ENCODE measurements at places on chromosomes 11 and 22. TPM values are rescaled to one million over a fixed set of nuclear protein-coding genes. Genes with fewer than 3 reads are reported as not detected.
A peak's percentile ranks its signal among the peaks of the same experiment; 100 is the strongest.

- no peak for DNase-seq
These were observed 10.1 kb downstream of the C11orf87 start for GRCh38 chr11:109432105-109432504.

- DNase-seq, result no peak
These were observed 395.7 kb downstream of the AASDHPPT start for GRCh38 chr11:106473089-106473722.

DNA sequence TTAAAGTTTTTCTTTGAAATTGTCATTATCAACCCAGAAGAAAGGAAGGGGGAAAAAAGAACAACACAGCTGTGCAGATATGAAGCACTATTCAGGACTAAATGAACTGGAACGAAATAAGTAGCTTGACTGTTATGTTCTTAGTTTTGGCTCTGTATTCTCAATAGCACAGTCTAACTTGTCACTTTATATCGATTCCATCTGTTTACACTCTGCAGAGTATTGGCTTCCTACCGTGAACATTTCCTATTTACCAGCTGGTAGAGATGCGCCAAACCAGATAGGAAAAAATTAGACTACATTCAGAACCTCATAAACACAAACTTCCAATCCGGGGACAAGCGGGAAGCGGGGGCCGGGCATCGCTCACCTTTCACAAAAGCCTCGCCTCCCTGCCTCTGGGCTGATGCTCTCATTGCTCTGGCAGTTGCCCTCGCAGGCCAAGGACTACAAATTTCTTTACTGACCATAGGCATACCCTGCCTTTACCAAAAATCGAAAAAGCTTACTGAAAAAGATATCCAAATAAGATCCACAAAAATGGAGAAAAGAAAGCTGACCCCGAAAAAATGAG lies 66.2 kb downstream of the EFCAB6 start:
- no peak for DNase-seq

DNA sequence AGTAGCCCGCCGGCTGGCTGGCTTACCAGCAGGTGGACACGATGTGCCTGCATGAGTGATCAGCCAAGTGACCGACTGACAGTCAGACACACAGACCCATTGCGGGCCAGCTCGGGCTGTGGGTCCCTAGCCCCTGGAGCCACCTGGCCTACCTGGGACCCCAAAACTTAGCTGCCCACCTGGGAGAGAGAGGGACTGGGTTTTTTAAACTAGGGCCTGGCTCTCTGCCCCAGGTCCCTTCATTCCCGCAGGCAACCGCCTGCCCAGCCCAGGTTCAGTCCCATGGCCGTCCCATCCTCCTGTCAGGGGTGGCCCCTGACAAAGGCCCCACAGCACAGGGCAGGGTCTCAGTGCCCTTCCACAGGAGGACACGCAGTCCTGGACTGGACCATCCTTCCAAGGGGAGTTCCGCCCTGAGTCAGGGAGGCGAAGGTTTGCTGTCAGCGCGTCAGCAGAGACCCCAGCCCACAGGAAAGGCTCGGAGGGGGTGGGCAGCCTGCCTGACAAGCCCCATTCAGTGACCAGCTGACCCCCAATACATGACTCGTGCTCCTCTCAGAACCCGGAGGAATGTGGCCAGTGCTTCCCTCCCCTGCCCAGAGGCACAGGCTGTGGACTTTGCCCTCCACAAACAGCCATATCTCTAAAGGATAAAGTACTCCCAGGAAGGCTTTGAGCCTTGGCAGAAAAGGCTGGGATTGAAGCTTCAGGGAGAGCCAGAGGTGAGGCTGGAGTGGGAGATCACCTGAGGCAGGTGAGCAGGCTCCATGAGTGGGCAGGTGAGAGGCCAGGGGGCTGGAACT lies 8.4 kb downstream of the SLCO2B1 start:
- DNase-seq, result no peak

DNA sequence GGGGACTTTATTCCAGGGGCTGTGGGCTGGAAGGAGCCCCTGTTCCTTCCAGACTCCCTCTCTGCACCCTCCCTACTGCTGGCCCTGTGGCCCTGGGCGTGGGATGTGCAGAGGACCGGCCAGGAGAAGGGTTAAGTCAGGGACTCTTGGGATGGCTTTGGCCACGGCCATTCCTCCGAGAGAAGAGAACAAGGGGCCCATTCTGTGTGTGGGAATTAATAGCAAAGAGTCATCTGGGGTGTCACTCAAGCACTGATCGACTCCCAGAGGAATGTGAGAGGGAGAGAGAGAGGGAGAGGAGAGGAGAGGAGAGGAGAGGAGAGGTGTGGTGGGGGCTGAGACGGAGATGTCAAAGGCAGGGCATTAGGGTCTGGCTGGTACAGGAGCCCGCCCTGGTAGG lies 14.2 kb upstream of the SOX10 start:
- DNase-seq, result no peak

GRCh38 chr11:10885703-10886363 lies 28.0 kb upstream of the ZBED5 start:
- DNase-seq, result no peak

- no peak for DNase-seq
These were observed 7.1 kb downstream of the NLRX1 start for GRCh38 chr11:119175493-119176077.

OR52N4 gene
- total RNA-seq, result 0.99 TPM

DNA sequence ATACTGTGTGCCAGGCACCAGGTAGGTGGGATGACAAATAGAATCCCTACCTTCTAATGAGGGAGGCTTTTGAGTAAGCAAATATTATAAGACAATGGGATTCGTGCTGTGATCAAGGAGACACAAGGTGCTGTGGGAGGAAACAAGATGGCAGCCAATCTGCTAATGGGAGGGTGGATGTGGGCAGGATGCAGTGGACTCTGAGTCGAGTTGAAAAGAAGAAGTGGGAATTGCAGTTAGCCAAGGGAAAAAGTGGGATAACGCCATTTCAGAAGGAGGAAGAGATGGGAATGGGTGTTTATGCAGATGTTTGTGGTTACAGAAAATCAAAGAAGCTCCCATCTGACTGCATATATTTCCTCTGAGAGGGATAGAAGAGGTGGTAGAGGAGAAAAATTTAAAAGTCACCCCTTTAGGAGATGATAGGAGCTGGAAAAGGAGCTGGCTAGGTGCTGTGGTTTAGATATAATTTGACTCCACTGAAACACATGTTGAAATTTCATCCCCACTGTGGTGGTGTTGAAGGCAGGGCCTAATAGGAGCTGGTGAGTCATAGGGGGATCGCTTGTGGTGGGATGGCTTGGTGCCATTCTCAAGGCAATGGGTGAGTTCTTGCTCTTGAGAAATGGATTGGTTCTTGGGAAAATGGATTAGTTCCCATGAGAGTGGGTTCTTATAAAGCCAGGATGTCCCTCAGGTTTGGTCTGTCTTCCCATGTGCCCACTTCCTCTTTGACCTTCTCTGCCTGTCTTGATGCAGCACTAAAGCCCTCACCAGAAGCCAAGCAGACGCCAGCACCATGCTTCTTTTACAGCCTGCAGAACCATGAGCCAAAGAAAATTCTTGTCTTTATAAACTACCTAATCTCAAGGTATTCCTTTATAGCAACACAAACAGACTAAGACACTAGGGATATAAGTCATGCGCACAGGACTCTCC lies 30.0 kb upstream of the POU2AF1 start:
- DNase-seq, result no peak

DNA sequence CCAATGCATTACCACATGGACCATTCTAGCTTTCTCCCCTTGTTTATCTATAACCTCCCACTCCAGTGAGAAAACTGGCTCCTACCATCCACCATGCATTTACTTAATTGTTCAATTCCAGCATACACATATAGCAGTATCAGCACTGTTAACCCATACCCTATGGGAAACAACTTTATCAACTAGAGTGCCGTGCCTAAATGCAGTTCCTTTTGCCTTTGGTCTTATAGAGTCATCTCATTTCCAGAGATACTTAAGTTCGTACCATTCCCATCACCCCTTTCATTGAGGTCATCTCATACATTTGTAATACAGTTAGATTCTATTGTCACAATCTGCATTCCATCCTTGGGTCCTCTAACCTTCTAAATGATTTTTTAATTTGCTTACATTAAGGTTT lies 86.9 kb downstream of the PARVA start:
- DNase-seq, result no peak

- no peak for DNase-seq
These were observed 881.8 kb downstream of the BRD1 start for GRCh38 chr22:48945621-48946458.

- DNase-seq, result no peak
These were observed 19.5 kb upstream of the IGLL5 start for GRCh38 chr22:22867996-22868715.

DNA sequence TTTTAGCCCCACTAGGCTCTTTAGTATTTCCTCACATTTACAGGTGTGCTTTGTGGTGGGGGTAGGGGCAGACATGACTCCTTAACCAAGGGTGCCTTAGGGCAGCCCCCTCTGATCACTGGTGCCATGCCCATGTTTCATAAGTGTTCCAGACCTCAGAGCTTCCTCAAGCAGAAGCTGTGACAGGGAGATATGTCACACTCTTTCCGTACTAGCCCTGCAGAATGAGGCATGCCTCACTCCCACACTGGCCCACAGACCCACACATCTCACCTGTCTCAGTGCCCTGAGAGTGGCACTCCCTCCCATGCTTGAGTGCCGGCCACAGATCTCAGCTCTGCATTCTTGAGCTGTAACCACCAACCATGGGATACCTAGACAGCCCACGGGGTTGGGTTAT lies 22.9 kb upstream of the OR56B4 start:
- no peak for DNase-seq

SEC14L6 gene
- not detected for total RNA-seq

DNA sequence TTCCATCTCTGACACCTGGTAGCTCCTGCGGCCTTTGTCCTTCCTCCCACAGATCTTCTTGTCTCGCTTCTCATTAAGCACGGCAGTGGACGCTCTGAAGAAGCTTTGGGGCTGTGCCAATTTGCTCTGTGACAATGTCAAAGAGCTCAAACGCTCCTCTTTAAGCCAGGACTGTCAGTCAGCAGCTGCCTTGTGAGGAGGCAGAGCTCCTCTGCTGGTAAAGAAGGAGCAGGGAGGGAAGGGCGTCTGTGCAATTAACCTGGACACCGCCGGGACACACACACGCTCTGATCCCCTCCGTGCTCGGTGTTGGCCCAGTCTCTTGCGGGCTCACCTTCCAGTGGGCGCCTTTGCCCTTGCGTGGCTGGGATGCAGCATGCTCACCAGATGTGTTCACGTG lies 373.9 kb downstream of the BRD1 start:
- no peak for DNase-seq

GRCh38 chr11:35723913-35724312 lies 61.3 kb downstream of the TRIM44 start:
- peak; percentile 9 for DNase-seq

GRCh38 chr22:49068861-49069500 lies 758.7 kb downstream of the BRD1 start:
- DNase-seq, result no peak

FXYD2 gene
- total RNA-seq, result 1.1 TPM

GRCh38 chr11:113331441-113331840 lies 17.1 kb downstream of the TTC12 start:
- no peak for DNase-seq

GRCh38 chr11:75949023-75949672 lies 134.1 kb downstream of the UVRAG start:
- DNase-seq, result no peak

DNA sequence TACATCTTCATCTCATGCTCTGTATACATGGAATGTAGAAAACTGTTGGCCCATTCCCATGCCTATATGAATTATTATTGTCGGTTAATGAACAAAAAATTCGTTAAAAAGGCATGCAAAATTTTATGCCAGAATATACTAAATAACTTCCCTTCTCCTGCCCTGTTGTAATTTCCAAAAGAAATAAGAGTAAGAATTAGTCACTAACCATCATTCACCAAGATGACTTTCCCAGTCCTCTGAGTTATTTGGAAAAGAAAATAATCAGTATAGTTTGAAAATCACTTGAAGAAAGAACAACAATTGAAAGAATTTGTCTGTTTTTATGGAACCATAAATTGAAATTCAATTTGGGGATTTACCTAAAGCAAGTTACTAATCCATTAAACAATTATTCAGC lies 1149.1 kb upstream of the RAG2 start:
- DNase-seq, result no peak

- DNase-seq, result peak; percentile 88
These were observed 18.4 kb downstream of the TUB start for GRCh38 chr11:8099291-8099899.

MMP10 gene
- total RNA-seq, result not detected

MB gene
- total RNA-seq, result not detected

NAALAD2 gene
- total RNA-seq, result not detected

- DNase-seq, result no peak
These were observed 19.1 kb downstream of the SPECC1L start for GRCh38 chr22:24289741-24290163.

LMO1 gene
- total RNA-seq, result not detected

OR52H1 gene
- not detected for total RNA-seq

- DNase-seq, result no peak
These were observed 104.2 kb upstream of the SORL1-AS1 start for GRCh38 chr11:121556937-121557336.

DNA sequence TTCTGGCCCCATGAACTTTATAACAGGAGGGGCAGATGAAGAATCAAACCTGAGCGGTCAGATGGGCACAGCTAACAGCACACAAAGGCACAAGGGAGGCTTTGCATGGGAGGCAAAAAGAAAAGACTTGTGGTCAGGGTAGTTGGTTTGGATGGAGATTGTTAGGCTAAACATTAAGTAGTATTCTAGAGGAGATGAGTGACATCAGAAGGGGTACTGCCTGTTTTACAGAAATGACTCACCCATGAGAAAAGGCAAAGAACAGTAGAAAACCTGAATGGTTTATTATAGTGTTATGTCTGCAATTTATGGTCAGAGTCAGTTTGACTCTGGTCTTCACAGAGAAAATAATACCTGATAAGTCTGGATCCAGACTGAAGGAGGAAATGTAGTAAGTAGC lies 129.8 kb upstream of the KIRREL3 start:
- DNase-seq, result no peak

DNA sequence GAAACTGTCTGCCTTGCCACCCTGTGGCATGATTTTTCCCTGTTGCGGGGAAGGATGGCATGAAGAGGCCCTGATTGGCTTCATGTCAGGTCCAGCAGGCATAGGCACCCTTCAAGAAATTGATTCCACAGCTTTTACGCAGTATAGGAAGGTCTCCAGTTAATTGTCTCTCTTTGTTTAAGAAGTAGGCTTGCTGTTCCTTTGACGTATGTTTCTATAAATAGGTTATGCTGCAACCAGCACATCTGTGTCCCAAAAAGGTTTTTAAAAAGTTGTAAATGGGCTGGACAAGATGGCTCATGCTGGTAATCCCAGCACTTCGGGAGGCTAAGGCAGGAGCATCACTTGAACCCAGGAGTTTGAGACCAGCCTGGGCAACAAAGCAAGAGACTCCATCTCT lies 62.6 kb downstream of the CD6 start:
- no peak for DNase-seq
